ENCODE measurements at places on chromosomes 7 and 10.

DNA sequence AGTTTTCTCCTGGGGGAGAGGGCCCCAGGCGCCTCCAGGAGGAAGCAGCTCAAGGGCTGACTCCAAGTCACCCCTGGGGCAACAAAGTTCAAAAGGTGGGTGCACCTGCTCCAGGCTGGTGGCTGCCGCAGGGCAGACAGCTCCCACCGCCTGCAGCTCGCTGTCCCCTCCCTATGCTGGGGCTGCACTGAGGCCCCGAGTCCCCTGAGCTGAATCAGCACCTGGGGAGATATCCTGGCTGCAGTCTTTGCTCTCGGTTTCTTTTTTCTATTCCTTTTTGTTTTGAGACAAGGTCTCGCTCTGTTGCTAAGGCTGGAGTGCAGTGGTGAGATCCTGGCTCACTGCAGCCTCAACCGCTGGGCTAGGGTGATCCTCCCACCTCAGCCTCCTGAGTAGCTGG lies 183.4 kb downstream of the DNAJB6 start:
- no peak for DNase-seq

- no peak for DNase-seq
These were observed 615.0 kb downstream of the PHTF2 start for GRCh38 chr7:78413568-78413967.

DNA sequence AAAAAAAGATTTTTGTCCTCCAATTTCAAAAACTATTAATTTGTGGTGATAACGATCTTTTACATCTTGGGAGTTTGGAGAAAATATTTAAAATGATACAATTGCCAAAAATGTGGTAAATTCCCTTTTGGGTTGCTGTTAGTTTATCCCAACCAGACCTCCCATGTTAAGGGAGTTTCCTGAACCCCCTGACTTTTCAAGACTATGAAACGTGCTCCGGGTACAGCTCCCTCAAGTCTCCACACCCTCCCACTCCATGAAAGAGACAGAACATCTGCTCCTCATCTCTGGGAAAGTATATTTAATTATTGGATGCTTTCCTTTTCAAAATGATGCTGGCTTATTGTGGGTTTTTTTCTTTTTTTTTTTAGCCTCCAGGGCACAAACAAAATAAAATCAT lies 534.6 kb upstream of the NRP1 start:
- no peak for DNase-seq

- no peak for DNase-seq
These were observed 66.9 kb downstream of the SLC29A4 start for GRCh38 chr7:5349437-5350173.

DNA sequence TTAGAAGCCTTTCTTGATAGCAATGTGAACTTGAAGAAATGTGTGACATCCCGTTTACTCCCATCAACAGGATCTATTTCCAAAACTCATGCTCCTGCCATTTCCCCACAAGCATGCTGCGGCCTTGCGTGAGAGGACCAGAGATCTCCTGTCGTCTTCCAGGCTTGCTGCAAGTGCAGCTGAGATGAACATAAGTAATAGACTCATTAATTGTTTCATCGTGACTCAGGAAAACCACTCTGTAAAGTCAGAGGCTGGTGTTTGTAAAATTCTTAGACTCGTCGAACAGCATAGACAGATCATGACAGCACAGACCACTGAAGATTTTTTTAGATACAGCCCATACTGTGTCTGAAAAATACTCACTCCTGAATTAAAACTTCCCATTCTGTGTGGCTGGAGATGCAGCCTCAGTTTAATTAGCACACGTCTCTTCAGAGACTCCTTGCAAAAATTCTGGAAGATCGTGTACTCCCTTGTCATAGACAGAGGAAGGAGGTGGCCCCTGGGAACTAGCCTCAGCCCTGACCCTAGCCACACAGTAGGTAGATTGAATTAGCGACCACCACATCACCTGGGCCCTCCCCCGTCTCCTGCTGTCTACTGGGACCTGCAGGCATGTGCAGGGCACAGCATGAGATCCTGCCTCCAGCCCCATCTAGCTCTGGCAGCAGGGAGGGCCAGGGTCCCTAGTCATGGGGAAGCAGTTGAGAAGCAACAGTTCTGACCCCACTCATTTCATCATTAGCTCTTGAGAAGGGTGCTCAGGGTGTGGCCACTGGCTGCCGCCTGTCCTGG lies 226.0 kb downstream of the CELF2 start:
- DNase-seq: no peak

GRCh38 chr7:12066004-12066403 lies 145.1 kb upstream of the TMEM106B start:
- no peak for DNase-seq

DNA sequence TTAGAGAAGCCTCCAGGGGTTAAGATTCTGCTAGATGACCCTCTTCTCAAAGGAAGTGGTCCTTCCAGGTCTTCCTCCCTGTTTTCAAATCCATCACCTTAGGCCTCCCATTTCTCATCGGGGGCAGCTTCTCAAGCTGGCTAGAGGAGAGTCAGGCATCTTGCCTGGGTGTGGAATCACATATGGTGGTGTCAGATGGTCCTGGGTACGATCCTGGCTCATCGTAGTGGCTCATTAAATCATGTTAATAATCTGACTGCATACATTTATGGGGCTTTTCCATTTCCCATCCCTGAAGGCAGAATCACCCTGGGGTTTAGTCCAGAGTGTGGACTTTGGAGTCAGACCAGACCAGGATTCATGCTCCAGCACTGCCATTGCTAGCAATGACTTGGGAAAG lies 132.6 kb downstream of the RPS24 start:
- no peak for DNase-seq

- DNase-seq: no peak
These were observed 491.1 kb upstream of the ZMIZ1 start for GRCh38 chr10:78577712-78578111.

DNA sequence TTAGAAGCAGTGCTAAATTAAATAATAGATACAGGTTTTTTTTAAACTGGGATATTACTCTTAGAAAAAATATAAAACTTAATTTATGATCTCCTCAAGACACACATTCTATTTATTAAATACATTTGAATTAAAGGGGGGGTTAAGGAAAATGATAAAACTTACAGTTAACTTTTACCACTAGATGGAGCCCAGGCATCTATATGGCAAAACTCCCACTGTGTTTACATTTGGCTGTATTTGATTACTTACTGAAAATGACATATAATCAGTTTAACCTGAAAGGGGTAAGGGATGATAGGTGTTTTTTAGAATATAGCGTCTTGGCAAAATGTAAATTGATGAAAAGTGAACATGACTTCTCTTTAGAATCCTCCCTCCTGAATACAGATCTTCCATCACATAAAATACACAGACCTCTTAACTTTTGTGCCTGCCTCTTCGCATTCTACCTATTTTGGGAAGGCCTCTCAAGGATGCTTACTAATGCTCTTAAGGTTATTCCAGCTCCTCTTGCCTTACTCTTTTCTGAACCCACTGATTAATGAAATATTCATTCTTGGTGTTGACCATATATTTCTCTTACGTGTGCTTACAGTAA lies 235.7 kb downstream of the AGMO start:
- no peak for DNase-seq

- no peak for DNase-seq
These were observed 83.0 kb downstream of the PARD3 start for GRCh38 chr10:34731885-34732701.

GRCh38 chr7:100509231-100509630 lies 25.5 kb downstream of the NYAP1 start:
- DNase-seq: no peak

DNA sequence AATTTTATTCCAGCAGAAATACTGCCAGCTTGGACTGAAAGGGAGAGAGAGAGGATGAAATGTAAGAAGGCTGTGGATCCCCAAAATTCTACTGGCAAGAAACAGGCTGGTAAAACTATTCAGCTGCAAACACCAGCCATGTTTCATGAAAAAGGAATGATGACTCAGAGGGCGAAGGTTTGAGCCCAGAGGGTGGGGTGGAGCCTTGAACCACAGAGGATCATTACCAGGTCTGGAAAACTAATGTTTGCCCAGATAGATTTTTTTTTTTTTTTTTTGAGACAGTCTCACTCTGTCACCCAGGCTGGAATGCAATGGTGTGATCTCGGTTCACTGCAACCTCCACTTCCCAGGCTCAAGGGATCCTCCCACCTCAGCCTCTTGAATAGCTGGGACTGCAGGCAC lies 41.7 kb upstream of the NRF1 start:
- no peak for DNase-seq

DNA sequence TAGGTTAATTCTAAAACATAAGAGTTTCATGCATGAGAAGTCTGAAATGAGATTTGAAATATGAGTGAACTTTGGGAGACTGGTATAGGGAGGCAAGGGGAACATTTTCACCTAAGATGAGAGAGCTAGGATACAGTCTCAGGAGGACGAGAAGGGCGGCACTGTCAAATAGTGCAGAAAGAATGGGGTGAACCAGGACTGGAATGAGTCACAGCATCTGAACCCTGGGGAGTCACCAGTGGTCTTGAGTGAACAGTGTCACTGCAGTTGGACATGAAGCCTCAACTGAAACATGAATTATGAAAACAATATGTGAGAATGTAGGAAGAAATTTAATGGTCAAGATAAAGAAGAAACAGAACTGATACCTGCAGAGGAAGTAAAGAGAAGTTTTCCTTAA lies 33.8 kb downstream of the GNG11 start:
- DNase-seq: no peak

DNA sequence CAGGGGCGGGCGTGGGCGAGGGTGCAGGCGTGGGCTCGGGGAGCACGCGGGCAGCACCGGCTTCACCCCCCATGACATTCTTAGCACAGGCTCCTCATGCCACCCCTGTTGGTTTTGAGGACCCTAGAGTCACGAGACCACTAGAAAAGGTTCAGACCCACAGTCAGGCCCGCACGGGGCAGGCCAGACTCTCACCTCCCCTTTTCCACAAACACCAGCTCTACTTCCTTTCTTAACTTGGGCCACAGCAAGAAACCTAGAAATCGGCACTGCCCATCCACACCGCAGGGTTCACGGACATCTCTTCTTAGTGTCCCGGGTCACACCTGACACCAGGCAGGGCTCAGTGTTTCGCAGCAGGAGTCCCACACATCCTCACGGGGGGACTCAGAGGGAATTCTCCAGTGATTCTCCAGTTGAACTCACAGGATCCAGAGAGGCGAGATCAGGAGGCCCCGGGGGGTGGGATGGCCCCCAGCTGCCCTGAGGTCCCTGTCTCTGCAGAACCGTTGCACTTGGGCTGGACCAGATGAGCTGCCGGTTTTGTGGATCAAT lies 52.0 kb downstream of the JAKMIP3 start:
- no peak for DNase-seq

DNA sequence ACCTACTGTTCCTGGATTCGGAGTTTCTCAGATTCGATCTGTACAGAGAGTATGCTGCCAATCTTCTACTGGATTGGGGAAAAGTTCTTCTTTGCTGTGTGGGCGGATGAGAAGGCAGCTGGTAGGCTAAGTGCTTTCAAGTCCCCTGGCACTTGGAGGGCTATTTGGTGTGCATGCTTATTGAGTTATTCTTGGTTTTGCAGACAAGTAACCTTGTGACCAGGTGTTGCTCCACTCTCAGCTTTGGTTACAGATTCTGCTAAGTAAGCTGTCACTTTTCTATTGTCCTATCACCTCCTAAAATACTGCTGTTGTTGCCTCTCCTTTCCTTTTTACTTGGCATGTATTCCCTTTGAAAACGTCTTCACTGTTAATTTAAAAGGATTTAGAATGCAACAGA lies 1375.1 kb upstream of the LRRTM3 start:
- no peak for DNase-seq

GRCh38 chr7:121195874-121196273 lies 132.9 kb upstream of the WNT16 start:
- DNase-seq: no peak

DNA sequence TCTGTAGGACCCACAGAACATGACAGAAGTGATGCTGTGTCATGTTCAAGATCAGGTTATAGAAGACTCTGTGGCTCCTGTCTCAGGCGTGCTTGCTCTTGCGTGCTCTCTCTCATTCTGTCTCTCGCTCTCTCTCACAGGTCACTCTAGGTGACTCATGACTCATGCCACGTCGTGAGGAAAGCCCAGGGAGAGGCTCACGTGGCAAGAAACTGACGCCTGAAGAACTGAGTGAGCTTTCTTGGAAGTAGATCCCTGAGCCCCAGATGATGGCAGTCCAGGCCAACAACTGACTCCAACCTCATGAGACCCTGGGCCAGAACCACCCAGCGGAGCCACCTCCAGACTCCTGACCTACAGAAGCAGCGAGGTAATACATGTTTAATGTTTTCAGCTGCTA lies 103.3 kb downstream of the DNMBP start:
- DNase-seq: no peak

DNA sequence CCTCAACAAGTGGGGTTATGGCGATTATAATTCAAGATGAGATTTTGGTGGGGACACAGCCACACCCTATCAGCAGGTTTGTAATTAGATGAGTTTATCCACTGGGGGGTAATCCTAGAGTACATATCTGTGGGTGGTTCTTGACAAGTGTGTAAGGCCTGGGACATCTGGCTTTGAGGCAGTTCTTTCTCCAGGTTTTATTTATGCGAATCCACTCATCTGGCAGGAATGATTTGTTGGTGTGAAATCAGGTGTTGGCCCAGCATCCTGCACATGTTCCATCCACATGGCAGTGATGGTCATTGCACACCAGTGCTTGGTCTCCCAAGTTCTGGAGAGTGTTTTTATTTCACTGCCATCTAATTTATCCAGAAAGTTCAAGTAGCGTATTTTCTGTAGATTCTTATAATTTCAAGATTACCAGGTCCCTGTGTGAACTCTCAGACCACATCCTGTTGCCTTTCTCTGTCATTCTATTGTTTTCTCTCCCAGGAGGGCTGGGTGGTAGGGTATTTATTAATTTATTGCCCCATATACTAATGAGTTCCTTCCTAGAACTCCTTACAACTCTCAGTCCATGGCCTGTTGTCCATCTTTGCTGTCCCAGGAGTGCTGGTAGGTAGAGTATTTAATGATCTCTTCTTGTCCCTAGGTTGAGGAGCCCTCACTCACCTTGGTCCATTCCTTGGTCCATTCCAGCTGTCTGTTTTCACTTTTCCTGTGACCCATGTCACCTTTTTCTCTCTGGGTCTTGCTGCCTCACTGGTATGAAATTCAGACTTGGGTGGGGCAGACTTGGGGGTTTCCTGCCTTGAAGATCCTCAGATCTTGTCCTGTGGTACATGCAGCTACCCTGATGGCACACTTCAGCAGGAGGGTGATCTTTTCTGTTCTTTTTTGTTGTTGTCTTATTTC lies 10.4 kb downstream of the RALA start:
- no peak for DNase-seq

Data from NCI-H187 (cell line).